ENCODE measurements at places on chromosomes 16 and 17.
A peak's percentile ranks its signal among the peaks of the same experiment; 100 is the strongest.

- DNase-seq = peak; percentile 62
Observed at GRCh38 chr17:80270836-80271235, 10.2 kb downstream of the RNF213 start.

DNA sequence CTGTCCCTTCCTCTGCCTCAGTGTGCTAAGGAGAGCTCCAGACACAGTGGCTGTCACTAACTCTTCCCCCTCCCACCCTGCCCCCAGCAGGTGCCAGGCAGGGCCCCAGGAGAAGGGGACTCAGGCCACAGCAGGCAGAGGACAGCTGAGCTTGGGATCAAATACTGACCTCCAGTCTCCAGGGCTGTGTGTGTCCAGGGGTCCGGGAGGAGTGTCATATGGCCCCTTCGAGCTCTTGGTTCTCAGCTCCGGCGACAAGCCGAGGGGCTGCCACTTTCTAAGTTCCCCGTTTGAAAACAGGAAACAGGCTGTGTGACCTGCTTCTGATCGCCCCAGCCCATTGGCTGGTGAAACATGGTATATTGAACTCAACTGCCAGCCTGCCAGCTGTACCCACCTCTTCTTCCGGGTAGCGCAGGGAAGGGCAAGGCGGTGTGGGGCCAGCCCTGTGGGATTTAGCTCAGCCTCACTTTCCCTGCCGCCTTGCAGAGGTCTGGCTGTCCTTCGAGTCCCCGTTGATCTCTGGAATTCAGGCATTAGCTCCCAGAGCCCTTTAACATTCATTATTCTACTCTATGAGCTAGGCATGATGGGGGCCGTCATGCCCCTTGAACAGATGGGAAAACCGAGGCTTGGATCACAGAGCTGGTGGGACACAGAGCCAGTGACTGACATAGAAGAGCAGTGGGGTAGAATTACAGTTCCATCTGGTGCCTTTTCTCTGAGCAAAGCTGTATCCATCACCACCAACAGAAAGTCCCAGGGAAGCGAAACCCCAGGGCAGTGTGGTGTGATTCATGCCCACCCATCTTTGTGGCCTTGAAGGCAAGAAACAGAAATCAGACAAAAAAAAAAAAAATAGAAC lies at the start of gene SNX20:
SNX20 (minus strand) TSS at position 292 of the 865 bp plus-strand sequence. CDS start 3,786 bp downstream, outside the sequence.
- DNase-seq = peak; percentile 63

- no peak for DNase-seq
Observed at GRCh38 chr16:50123417-50123816, 29.7 kb upstream of the TENT4B start.

DNA sequence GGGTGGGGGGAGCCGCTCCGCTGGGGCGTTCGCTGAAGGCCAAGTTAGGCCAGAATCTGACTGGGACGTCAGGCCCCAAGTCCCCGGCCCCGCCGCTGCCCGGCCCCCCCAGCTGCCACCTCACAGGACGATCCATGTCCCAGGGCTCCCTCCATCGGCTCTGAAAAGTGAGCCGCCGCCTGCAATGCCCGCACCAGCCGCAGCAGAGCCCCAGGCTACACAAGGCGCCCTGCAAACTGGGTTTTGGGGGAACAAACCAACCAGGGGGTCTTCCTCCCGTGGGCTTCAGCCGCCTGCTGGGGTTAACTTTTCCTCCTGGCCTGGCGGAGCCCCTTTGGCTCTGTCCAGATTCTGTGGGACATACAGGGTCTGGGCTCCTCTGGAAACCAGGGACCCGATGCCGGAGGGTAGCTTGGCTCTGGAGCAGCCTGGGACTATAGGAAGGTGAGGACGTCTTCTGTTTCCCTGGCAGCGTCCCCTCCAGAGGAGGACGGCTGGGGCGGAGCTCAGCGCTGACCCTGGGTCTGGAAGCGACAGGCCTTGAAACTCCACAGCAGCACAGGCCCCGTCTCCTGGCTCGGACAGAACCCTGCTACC lies 835 bp downstream of the NME4 start:
- peak; percentile 49 for DNase-seq

- no peak for DNase-seq
Observed at GRCh38 chr17:41785859-41786226, 668 bp downstream of the JUP start.

DNA sequence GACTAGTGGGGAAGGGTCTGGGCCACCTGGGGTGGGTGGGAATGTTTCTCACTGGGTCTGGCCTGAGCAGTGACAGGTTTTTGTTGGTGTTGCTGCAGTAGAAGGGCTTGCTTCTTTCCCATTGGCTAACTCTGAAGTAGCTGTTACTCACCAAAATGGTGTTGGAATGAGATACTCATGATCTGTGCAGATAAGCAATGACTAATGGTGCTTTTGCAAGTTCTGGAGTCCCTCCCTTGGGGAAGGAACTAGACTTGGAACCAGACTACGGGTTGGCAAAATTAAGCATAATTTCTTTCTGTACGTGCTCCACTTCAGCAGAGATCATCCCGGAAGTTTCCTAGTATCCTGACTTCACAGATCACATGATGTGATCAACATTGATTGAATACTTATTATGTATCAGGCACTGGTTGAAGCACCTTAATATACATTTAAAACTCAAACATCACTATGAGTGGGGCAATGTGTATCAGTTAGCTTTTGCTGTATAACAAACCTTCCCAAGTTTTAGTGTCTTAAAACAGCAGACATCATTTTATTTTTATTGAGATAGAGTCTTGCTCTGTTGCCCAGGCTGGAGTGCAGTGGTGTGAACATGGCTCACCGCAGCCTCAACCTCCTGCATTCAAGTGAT lies 30.1 kb downstream of the CHP2 start:
- no peak for DNase-seq

GRCh38 chr16:15757630-15758251 lies 99.1 kb downstream of the MYH11 start:
- peak; percentile 18 for DNase-seq

GRCh38 chr16:86217891-86218270 lies 292.4 kb upstream of the FOXF1 start:
- DNase-seq = no peak

GRCh38 chr16:49452108-49452507 lies 78.5 kb downstream of the C16orf78 start:
- no peak for DNase-seq

- DNase-seq = peak; percentile 46
Observed at GRCh38 chr17:29138971-29139691, 41.1 kb downstream of the MYO18A start.

- no peak for DNase-seq
Observed at GRCh38 chr17:30333503-30334360, at the start of gene TMIGD1. Gene TMIGD1 (minus strand): TSS chr17:30334057. CDS start chr17:30332133, 1,924 bp downstream.

DNA sequence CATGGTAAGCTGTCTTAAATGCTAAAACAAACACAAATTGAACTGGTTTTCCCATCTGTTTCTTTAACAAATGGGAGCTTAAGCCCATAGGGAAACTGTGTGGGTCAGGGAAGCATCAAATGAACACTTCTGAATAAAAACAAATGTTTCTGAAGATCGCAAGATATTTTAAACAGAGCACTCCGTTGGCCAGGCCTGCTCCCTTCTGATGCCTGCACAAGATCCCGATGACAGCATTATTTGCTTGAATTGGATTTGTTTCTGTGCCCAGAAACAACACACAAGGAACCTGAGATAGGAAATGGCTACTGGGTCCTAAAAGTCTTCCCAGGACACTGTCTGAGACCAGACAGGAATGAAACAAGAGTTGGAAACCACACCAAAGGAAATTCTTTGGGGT lies 425.8 kb upstream of the ZFHX3 start:
- DNase-seq = no peak

DNA sequence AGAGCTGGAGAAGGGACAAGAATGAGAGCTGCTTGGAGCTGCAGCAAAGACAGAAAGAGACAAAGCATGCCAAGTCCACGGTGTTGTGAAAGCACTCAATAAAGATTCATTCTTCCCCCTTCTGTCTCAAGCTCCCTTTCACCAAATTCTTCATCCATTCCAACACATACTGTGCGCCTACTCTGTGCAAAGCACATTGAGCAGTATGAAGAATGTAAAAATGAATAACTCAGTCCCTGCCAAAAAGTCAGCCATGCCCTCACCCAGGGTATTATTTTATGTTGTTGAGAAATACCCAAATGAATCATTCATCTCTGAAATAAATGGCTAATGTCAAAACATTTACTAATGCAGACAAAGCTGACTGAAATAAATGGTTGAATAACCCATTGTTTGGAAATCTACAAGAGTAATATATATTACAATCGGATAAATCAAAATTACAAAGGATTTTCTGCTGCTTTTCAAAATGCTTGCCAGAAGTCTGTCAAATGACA lies 282.9 kb upstream of the IRX5 start:
- no peak for DNase-seq

- no peak for DNase-seq
Observed at GRCh38 chr16:24834459-24835335, 11.1 kb upstream of the SLC5A11 start.

GRCh38 chr16:1049976-1050247 lies 22.6 kb upstream of the SSTR5 start:
- no peak for DNase-seq

GRCh38 chr17:3667366-3668278 lies 756 bp downstream of the TAX1BP3 start:
- no peak for DNase-seq

DNA sequence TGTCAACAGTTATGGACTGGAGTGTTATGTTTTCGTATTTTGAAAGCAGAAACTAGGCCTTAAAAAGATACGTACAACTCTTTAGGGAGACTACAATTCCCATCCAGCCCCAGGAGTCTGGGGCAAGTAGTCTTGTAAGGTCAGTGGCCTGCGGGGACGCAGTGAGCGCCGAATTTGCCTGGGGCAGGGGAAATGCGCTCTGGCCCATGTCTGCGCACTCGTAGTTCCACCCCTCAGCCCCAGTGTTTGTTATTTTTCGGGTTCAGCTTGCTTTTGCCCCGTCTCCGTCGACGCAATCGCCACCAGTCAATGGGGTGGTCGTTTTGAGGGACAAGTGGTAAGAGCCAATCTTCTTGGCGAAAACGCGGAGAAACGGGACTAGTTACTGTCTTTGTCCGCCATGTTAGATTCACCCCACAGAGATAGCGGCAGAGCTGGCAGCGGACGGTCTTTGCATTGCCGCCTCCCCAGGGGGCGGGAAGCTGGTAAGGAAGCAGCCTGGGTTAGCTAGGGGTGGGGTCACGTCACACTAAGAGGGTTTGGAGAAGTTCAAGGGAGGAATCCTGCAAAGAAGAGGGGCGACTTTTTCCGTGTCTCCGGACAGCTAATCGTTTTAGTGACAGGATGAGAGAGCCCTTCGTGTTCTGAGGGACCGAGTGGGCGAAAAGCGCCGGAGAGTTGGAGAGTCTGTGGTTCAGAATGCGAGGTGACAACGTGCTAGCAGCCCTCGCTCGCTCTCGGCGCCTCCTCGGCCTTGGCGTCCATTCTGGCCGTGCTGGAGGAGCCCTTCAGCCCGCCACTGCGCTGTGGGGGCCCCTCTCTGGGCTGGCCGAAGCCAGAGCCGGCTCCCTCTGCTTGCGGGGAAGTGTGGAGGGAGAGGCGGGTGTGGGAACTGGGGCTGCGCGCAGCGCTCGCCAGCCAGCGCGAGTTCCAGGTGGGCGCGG lies 1.1 kb upstream of the BRCA1 start:
- peak; percentile 10 for DNase-seq

DNA sequence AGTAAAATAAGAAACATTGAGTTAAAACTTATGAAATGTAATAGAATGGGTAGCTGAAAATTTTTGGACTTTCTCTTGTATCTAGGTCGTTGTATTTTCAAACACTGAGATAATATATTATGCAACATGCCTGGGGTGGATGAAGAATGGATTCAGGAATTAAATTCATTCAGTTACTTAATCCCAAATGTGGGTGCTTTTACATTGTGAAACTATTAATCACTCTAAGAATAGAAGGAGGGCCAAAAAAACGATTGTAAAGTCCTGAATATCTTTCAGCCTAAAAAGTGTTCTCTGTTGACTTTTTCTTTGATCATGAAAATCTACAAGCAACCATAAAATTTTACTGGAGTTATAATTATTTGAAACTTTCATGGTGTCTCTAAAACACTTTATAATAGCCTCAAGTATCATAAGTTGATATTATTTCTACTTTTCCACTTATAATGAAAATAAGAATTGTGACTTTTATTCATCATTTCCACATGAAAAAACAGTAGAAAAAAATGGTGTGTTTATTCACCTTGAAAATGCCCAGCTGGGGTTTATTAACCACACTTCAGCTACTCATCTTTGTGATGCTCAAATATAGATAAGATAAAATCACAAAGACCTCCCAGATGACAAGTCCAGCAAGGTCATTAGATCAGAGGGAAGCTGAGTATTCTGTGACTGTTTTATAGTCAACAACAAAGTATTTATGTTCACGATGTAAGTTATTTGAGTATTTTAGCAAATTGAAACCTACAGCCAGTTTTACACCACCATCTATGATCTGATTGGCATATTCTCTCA lies 619.9 kb upstream of the SOX9 start:
- DNase-seq = no peak

- DNase-seq = no peak
Observed at GRCh38 chr16:14497245-14498082, 132.6 kb downstream of the PARN start.

GRCh38 chr17:59266745-59267144 lies 46.4 kb downstream of the GDPD1 start:
- no peak for DNase-seq
